NK-92 treated with Interleukin-12 subunit alpha and Interleukin-12 subunit beta, amount 100 ng/mL, for 24 hours (cell line): ENCODE measurements at places on chromosomes 13 and 19.

DNA sequence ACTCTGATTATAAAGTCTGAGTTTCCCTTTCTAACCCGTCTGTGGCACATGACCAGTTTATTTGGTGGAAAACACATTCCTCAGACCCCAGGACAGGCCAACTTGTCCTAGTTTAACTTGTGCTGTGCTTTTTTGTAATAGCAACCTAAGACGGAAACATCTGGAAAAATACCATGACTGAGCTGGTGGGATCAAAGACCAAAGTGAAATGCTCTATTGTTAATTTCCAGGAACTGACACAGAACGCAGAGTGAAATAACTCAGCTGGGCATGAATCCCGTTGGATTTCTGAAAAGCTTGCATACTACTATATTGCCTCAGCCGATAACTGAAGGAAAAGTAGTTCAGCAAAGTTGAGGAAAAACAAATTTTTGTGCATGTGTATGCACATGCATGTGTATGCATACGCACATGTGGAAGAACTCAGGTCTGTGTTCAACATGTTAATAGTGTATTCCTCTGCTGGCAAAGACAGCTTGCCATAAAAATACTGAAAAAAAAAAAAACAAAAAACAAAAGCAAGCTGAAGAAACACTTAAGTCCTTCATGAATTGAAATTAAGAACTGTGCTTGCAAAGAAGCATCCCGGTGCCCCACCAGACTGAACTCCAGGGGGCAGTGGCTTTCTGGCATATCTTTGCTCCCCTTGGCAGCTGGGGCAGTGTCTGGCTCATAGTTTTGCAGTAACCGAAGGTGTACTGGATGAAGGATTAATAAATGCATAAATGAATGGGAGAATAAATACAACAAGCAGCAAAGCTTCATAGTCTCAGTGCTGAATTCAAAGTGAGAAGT, 187.8 kb downstream of the LHFPL6 start:
- no peak for DNase-seq

- DNase-seq = no peak
Observed at GRCh38 chr13:20069956-20070355, 90.9 kb downstream of the GJA3 start.

DNA sequence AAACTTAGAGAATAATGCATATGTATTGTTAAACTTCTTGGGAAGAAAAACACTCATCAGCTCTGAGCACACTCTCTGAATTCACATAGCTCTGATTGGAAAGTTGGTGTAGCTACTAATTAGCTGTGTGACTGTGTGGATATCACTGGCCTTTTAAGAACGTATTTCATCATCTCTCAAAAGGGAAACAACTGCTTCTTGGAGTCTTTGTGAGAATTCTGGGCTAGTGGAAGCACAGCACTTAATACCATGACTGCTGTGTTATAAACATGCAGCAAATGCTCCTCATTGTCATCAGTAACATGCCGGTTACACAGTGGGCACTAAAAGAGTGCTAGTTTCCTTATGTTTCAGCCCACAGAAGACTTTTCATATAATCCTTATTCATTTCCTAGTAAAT, 220.9 kb upstream of the CSNK1A1L start:
- no peak for DNase-seq

GRCh38 chr19:32129141-32129540, 216.3 kb upstream of the ZNF507 start:
- DNase-seq = no peak

DNA sequence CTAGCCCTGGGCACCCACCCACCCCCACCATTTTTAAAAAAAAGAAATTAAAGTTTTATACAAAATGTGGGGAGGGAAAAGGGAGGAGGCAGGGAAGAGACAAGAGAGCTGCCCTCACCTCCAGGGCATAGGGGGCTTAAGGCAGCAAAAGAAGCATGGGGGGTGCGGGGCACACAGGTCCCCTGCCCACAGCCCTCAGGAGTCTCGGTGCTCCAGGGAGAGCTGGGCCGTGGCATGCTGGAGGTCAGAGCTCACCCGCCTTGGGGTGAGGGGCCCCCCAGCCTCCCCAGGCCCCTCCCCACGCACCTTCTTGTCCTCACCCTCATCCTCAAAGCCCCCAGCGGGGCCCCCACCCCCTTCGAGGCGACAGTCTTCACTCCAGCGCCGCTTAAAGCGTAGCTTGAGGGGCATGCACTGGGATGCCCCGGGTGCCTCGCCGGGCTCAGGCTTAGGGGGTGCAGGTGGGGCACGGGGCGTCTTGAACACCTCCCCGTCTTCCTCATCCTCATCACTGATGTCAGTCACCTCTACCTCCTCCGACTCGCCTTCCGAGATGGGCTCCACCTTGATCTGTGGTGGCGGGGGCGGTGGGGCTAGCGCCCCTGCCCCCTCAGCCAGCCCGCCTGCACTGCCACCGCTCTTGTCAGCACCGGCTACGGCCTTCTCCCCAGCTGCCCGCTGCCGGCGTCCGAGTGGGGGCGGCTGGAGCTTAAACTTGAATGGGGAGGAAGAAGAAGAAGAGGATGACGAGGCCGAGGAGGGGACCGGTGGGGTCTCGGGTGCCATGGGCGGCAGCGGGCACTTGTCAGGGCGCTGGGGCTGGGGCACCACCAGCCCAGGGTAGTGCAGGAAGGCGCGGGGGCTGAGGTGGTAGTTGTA, 6.1 kb upstream of the GSK3A start:
- DNase-seq = no peak

- DNase-seq = no peak
Observed at GRCh38 chr19:5738423-5738822, 18.0 kb downstream of the CATSPERD start.

DNA sequence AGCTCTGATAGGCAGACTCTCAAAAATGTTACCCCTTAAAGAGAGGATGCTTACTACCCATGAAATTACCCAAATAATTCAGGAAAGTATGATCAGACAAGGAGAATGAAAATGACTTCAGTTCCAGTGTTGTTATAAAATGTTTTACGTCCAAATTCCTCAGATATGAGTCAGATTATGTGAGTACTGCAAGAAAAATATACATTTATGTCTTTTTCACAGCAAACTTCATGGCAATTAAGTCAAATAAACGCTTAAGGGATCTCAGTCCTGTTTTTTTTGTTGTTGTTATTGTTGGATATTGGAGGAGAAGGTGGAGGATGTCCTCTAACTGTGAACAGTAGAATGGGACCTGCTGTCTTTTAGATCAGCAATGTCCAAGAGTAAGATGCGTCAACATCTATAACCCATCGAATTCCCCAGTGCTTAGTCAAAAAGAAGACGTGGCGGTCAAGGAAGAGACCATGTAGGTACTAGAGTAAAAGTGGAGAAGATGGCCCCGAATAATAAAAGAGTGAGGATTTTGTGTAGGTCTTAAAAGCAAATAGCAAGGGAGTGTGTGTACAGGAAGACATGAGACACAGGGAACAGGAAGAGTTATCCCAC, 215.4 kb upstream of the IRS2 start:
- no peak for DNase-seq

- DNase-seq = no peak
Observed at GRCh38 chr19:43700395-43701000, 15.4 kb upstream of the IRGC start.

DNA sequence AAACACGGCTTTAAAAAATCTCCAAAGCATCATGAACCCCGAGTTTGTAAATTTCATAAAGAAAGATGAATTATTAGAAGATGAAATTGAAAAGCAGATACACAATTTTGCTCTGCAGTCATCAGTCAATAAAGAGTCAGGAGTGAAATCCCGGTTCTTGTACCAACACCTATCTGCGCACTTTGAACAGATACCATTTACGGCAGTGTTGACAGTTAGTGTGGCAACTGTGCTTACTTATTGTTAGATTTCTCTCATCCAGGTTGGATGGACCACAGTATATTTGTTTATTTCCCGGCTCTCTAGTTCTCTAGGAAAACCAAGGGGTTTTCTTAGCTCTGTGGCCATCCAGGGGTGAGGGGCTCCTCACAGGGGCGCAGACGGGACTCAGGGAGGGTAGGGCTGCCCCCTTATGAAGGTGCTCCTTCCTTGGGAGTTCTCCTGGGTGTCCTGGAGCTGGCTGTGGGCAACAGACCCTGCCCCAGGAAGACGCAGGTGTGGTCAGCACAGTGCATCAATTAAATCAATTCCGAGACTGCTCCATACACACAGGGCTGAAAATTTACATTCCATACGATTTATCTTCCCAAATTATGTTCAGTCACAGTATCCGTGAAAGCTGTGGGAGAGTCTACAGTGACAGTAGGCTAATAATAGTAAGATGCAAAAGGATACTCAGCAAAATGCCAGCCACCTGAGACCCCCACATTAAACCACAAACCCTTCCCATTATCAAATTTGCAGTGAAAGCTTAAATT, 107.0 kb upstream of the C1QTNF9B start:
- no peak for DNase-seq

GRCh38 chr13:49450105-49450819, 6.2 kb downstream of the SETDB2 start:
- no peak for DNase-seq

DNA sequence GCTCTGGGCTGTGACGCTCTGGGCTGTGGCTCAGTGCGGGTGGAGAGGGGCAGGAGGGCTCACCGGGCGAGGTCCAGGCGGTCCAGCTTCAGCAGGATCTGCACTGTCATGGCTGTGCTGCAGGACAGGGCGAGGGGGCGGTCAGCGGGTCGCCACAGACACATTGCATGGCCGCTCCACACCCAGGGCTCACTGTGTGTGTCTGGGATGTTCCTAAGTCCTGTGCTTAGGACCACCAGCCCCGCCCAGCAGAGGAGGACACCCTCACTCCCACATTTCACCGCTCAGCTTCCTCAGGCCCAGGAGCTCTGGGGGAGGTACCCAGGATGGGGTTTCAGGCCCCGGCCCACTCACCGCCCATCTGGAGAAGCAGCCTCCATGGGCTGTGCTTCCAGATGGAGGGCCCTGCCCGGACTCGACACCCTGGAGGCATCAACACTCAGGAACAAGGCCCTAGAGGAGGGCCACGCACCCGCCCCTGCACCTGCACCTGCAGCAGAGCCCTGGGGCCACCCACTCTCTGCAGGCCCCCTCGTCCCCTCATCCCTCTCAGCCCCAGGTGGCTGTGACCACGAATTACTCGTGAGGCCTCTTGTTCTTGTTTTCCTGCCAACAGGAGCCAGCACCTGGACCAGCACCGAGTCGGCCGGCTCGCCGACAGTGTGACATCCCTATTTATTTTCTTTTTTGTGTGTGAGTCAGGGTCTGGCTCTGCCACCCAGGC, 9.7 kb upstream of the CERS1 start:
- DNase-seq = no peak

DNA sequence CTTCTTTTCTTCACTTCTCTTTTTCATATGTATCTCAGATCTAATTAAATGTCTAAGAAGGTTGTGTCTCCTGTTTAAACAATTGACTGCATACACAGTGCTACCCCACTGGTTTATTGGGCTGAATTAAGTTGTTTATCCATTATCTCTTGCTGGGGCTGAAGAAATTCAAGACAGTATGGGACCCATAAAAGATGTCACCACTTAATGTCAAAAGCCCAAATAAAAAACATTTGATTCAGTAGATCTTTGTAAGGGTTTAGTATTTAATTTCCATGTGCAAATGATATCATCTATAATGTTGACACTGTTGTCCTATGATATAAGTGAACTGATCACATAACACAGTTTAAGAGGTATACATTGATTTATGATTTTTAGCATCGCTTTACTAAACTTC, 1431.9 kb upstream of the PCDH20 start:
- no peak for DNase-seq

DNA sequence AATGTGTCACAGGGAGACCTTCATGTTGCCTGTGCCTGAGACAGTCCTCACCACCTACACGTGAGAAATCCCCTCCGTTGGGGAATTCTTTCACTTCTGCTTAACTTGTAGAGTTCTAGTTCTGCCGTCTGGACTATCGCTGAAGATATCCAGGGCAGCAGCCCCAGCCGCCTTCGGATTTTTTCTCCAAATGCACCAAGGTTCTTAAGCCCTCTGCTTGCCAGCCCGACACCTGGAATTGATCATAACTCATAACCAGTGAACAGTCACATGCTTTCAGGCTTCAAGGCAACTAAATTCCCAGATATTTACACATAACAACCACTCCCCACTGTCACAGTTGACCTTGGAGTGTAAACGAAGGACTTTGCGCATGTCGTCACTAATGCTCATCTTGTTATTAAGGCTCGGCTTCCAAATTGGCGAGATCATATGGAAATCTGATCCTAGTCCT, 114.4 kb downstream of the RAB20 start:
- DNase-seq = no peak

- no peak for DNase-seq
Observed at GRCh38 chr13:22040810-22041364, 370.0 kb downstream of the FGF9 start.

DNA sequence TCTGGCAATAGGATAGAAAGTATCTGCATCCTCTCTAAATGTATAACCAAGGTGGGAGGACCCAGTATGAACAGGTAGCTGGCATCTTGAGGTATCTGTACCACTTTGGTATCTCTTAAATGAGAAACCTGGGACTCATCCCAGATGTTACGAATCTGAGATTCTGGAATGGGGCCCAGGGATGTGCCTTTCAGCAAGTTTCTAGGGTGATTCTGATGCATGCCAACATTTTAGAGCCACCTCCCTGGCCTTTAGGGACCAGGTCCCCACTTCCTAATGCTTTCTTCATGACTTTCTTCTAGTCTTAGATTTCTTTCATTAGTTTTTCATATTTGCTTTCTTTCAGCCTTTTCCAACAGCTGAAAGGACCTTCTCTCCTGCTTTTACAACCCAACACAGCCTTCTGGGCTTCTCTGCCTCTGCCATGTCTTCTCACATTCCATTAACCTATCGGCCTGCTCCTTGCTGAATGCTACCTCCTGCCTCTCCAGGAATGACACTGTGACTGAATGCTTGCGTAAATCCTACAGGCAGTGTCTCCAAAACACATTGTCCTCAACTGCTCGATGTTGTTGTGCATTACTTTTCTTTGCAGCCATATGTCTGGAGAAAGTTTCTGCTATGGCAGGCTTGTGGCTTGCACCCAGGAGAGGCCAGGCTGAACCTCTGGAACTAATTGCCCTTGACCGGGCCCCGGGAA, 284.0 kb downstream of the DNAJC15 start:
- no peak for DNase-seq

- DNase-seq = no peak
Observed at GRCh38 chr19:47819858-47820257, 1.9 kb upstream of the CRX start.

- DNase-seq = no peak
Observed at GRCh38 chr19:9107375-9107774, at the start of gene OR7G2. Gene OR7G2, minus strand, starts transcription at chr19:9107475. Its CDS starts 4,232 bp downstream, at chr19:9103243.

GRCh38 chr13:48493066-48493765, 39.7 kb downstream of the RCBTB2 start:
- no peak for DNase-seq

DNA sequence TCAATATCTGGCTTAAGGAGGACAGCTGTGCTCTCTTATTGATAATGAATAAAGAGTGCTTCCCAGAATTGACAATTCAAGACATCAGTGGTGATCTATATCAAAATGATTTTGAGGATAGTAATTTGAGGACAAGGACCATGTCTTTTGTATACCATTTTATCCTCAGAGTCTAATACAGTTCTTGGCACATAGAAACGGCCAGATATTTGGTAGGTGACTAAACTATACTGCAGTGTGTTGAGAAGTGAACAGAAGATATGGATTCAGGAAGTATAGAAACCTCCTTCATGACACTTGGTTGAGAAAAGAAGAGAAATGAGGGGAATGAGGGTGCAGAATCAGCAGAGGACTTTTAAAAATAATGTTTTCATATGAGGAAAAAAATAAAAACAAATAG, 16.1 kb upstream of the LMO7 start:
- DNase-seq = no peak
